ENCODE measurements at places on chromosomes 2 and 18.

- no peak for DNase-seq
Measured at GRCh38 chr2:50069454-50069853, 915.1 kb upstream of the FSHR start.

- DNase-seq: no peak
Measured at GRCh38 chr18:55857956-55858355, 270.0 kb upstream of the TCF4 start.

- no peak for DNase-seq
Measured at GRCh38 chr2:47028846-47029560, 113.4 kb upstream of the MCFD2 start.

- DNase-seq: no peak
Measured at GRCh38 chr2:201661366-201661765, 18.1 kb upstream of the TMEM237 start.

- DNase-seq: no peak
Measured at GRCh38 chr2:227865291-227865690, 6.1 kb upstream of the DAW1 start.

DNA sequence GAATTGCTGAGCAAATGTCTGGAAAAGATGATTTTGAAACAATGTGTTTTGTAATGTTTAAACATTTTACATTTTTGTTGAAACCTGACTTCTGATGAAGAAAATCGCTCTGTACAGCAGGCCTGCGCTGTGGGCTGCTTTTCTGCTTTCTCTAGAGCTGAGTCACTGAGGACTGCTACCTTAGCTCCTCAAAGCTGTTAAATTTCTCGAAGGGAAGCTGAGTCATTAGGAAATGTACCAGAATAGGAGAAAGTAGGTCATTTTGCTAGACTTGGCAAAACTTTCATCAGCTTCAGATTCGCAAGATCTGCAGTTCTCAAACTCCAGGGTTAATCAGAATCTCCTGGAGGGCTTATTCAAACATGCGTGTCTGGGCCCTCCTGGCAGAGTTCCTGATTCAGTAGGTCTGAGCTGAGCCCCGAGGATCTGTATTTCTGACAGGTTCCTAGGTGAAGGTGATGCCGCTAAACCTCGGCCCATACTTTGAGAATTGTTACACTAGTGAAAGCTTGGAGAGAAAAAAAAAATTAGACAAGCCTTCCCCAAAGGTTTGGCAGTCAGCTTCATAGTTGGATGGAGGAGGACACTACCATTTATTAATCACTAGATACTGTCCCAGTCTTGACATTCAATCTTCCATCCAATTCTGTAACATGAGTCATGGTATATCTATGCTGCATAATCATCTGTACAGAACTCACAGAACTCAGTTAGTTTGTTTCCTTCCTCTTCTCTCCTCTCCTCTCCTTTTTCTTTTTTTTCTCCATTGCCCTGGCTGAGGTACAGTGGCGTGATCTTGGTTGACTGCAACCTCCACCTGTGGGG, 297.6 kb downstream of the PARD3B start:
- DNase-seq: peak; percentile 84

- DNase-seq: no peak
Measured at GRCh38 chr18:32707147-32707546, 65.7 kb downstream of the KLHL14 start.

DNA sequence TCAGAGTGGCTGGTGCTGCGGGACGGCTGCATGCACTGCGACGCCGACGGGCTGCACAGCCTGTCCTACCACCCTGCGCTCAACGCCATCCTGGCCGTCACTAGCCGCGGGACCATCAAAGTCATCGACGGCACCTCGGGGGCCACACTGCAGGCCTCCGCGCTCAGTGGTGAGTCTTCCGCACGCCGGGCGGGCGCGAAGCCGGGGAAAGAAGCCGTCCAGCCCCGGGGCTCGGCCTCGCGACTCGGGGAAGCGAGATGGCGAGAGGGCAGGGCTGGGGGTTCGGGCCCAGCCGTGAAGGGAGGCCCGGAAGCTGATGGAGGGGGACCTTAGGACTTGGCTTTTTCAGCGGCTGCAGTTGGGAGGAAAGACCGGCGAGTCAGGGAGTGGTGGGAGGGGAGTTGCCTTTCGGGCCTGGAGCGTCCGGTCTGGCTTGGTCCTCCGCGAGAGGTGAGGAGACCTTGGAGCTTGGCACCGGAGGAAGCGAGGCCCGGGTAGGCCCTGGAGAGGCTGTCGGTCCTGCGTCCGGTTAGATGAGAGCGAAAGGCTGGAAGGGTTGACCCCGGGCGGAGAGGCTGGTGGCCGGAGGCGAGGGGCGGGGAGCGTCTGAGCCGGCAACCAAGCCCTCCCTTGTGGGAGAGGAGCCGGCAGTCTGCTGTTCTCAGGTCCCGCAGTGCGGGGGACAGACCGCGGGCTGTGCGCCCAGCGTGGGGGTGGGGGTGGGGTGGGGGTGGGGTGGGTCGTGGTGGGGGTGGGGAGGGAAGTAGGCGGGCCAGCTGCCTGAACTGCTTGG, 691 bp downstream of the BIRC6 start:
- DNase-seq: peak; percentile 19

Data from A172 (cell line).